ENCODE measurements at places on chromosomes 12 and 14. TPM values are rescaled to one million over a fixed set of nuclear protein-coding genes. Genes with fewer than 3 reads are reported as not detected.
A peak's percentile ranks its signal among the peaks of the same experiment; 100 is the strongest.

GRCh38 chr14:74924061-74924460 is 1.0 kb upstream of the RPS6KL1 start:
- no peak for DNase-seq
- no peak overlapping the region for H3K4me3 ChIP-seq
- peaks cover 3% of the 10 kb centered on the region for H3K4me1 ChIP-seq
- H3K36me3 ChIP-seq = no peaks in the 10 kb centered on the region

The SERPINA9 gene
- total RNA-seq = not detected

The MYH6 gene
- total RNA-seq = 0.10 TPM

- no peaks in the 10 kb centered on the region for H3K4me1 ChIP-seq
- no peaks in the 10 kb centered on the region for H3K36me3 ChIP-seq
- H3K27me3 ChIP-seq = no peaks in the 10 kb centered on the region
- no peak for DNase-seq
- no peak overlapping the region for H3K27ac ChIP-seq
Observed at GRCh38 chr12:41684997-41685396, 459.7 kb downstream of the GXYLT1 start.

DNA sequence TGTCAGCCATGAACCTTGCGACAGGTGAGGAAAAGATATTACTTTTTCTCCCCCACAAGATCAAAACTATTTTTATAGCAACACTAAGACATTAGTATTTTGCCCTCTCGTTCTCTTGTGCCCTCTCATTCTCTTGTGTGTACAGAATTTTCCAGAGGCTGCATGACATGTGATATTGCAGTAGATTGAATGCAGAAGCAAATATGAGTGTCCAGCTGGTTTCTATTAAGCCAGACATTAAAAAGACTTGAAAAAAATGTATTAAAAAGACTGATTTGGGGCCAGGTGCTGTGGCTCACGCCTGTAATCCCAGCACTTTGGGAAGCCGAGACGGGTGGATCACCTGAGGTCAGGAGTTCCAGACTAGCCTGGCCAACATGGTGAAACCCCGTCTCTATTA is 63.7 kb upstream of the ZFP36L1 start:
- DNase-seq = no peak
- H3K4me1 ChIP-seq = peaks cover 12% of the 10 kb centered on the region
- H3K27ac ChIP-seq = no peak overlapping the region
- no peak overlapping the region for H3K4me3 ChIP-seq

GRCh38 chr12:6827437-6827911 is 733 bp upstream of the P3H3 start:
- peaks cover 77% of the 10 kb centered on the region for H3K27me3 ChIP-seq
- peak; percentile 55 for DNase-seq
- peak overlapping the region; percentile 10 for H3K4me3 ChIP-seq
- no peaks in the 10 kb centered on the region for H3K36me3 ChIP-seq
- peaks cover 18% of the 10 kb centered on the region for H3K4me1 ChIP-seq
- H3K27ac ChIP-seq = no peak overlapping the region

The SYCP3 gene
- 0.30 TPM for total RNA-seq

The MGP gene
- not detected for total RNA-seq

- no peak overlapping the region for H3K4me3 ChIP-seq
- H3K4me1 ChIP-seq = no peaks in the 10 kb centered on the region
- H3K27ac ChIP-seq = no peak overlapping the region
- no peak for DNase-seq
Observed at GRCh38 chr14:74645244-74645643, 33.2 kb upstream of the LTBP2 start.

The CCDC38 gene
- total RNA-seq = not detected

The ACSM4 gene
- not detected for total RNA-seq

The CIROP gene
- total RNA-seq = not detected

- no peak overlapping the region for H3K27ac ChIP-seq
- no peaks in the 10 kb centered on the region for H3K36me3 ChIP-seq
- no peak for DNase-seq
Observed at GRCh38 chr12:124098887-124099286, 125.9 kb downstream of the ZNF664 start.

The JDP2 gene
- 2.9 TPM for total RNA-seq

GRCh38 chr12:58224536-58225105 is 283.3 kb downstream of the ATP23 start:
- no peaks in the 10 kb centered on the region for H3K4me1 ChIP-seq
- no peak for DNase-seq
- H3K36me3 ChIP-seq = no peaks in the 10 kb centered on the region
- H3K27ac ChIP-seq = no peak overlapping the region
- no peaks in the 10 kb centered on the region for H3K27me3 ChIP-seq
- no peak overlapping the region for H3K4me3 ChIP-seq

The MIP gene
- total RNA-seq = not detected

DNA sequence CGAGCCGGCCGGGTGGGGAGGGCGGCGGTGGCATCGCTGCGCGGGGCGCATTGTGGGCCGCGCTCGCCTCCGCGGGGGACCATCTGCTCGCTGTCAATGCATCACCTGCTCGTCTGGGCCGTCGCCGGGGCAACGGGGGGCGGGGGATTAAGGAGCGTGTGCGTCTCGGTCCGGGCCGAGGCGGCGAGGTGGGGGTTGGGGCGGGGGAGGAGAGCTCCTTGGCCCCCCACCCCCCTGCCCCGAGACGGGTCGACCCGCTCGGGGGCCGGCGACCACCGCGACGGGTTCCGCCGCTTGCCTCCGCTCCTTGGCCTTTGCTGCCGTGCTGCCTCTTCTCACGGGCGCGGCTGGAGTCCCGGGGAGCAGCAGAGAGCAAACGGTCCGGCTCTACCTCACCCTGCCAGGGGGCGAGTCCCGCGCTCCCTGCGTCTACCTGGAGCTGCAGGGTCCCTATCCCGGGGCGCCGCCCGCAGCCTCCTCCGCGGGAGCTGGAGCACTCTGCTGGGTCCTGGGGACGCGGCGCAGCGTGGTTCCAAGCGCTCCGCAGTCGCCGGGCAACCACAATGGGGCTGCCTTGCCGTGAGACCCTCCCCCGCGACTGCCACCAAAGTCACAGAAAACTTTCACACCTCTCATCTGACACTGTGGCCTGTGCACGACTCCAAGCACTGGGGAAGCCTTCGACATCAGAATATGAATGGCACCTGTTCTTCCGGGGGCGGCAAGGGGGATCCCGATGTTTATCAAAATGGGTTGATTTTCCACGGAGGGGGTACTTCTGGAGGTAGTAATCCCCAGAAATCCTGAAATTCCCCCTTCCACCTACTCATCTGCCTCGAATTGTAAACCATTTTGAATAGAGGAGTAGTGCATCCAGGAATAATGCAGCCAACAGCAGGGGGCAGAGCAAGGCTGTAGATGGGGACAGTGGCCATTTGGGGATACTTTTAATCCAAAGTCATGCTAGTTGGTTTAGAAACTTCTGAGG is at the start of gene C12orf42:
Gene C12orf42 (minus strand): TSS at position 500 of the 988 bp plus-strand sequence. CDS start 17,542 bp downstream, outside the sequence.
- peaks cover 40% of the 10 kb centered on the region for H3K27me3 ChIP-seq
- peaks cover 17% of the 10 kb centered on the region for H3K4me1 ChIP-seq
- no peak within 1 kb of the TSS for H3K27ac ChIP-seq
- no peaks in the 10 kb centered on the region for H3K36me3 ChIP-seq
- peak; percentile 35 for DNase-seq
- peak within 1 kb of the TSS; percentile 55 for H3K4me3 ChIP-seq

The NANOG gene
- total RNA-seq = not detected

- no peak overlapping the region for H3K4me3 ChIP-seq
- no peak overlapping the region for H3K27ac ChIP-seq
- no peaks in the 10 kb centered on the region for H3K27me3 ChIP-seq
- peaks cover 8% of the 10 kb centered on the region for H3K36me3 ChIP-seq
Observed at GRCh38 chr12:89194683-89195082, 157.6 kb downstream of the DUSP6 start.

- DNase-seq = no peak
- peaks cover 2% of the 10 kb centered on the region for H3K36me3 ChIP-seq
- no peak overlapping the region for H3K27ac ChIP-seq
- H3K27me3 ChIP-seq = no peaks in the 10 kb centered on the region
- no peaks in the 10 kb centered on the region for H3K4me1 ChIP-seq
Observed at GRCh38 chr12:103785243-103786031, 55.6 kb downstream of the NT5DC3 start.

The LDHB gene
- total RNA-seq = 955 TPM

The TRMT61A gene
- total RNA-seq = 4.5 TPM

DNA sequence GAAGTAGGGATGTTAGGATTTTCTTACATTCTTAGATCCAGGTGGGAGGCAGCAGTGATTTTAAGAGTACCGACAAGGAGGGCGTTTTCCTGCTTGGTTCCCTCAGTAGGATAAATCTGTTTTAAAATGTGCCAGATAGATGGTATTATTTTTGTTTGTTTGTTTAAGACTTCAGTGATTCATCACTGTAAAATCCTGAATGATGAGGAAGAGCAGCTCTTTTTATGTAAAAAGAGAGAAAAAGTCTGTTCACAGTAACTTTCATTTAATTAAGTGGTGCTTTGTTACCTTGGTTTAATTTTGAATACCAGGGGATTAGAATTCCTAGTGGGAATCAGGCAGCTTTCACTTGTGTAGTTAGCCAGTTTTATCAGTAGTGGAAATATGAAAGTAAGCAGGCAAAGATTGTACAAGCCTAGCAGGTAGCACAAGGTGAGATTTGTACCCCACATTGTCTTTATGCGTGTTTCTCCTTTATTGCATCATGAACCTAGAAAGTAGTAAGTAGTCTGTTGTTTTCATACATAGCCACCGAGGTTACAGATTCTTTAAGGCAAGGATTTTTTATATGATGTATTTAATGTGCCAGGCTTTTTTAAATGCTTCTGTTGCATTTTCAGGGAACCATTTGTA is 349.6 kb downstream of the CCDC91 start:
- H3K27me3 ChIP-seq = no peaks in the 10 kb centered on the region
- no peak overlapping the region for H3K4me3 ChIP-seq
- H3K27ac ChIP-seq = no peak overlapping the region
- peaks cover 22% of the 10 kb centered on the region for H3K4me1 ChIP-seq
- DNase-seq = no peak

The PDE3A gene
- total RNA-seq = not detected

The MTHFD1 gene
- 142 TPM for total RNA-seq

GRCh38 chr14:51929910-51930682 is 59.2 kb upstream of the RTRAF start:
- peaks cover 78% of the 10 kb centered on the region for H3K36me3 ChIP-seq
- no peaks in the 10 kb centered on the region for H3K27me3 ChIP-seq
- peaks cover 55% of the 10 kb centered on the region for H3K4me1 ChIP-seq
- H3K4me3 ChIP-seq = no peak overlapping the region
- peak overlapping the region; percentile 50 for H3K27ac ChIP-seq

The GPRC5D gene
- total RNA-seq = 1.6 TPM

The CLEC1B gene
- total RNA-seq = not detected

GRCh38 chr12:105912882-105913678 is 225.7 kb downstream of the NUAK1 start:
- H3K4me3 ChIP-seq = no peak overlapping the region
- H3K4me1 ChIP-seq = no peaks in the 10 kb centered on the region
- DNase-seq = no peak
- H3K27ac ChIP-seq = no peak overlapping the region
- H3K36me3 ChIP-seq = no peaks in the 10 kb centered on the region
- H3K27me3 ChIP-seq = no peaks in the 10 kb centered on the region

DNA sequence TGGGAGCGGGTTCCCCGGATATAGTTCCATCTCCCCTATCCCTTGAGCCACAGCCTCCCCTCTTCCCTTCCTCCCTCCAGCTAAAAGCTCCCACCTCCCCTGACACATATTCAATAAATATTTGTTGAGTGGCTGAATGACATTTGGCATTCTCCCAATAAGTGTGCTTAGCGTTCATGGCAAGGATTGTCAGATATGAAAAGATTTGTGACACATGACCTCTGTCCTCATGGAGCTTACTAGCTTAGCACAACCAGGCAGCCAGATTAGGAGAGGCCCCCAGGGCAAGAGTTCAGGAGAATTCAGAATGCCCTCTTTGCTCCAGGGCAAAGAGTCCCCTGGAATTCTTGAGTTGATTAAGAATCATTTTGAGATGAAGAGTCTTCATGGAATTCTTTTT is 22.5 kb upstream of the SLC6A12 start:
- no peak for DNase-seq
- H3K27ac ChIP-seq = no peak overlapping the region

The BCAT1 gene
- 22.8 TPM for total RNA-seq

DNA sequence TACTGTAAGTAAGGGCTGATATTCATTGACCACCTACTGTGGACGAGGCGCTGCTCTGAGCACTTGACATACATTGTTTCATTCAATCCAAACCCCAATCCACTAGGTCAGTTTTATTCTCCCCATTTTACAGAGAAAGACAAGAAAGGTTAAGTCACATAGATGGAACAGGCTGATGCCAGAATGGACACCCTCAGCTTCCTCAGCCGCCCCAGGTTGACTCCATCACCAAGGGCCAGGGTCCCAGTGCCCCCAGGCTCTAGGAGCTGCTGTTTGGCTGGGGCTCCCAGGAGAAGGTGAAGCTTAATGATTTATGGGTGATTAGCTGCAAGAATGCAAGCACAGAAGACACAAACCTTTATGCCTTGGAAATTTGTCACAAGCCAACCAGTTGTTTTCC is 671 bp upstream of the AQP2 start:
- H3K27me3 ChIP-seq = peaks cover 23% of the 10 kb centered on the region
- H3K27ac ChIP-seq = no peak overlapping the region
- no peak for DNase-seq
- no peaks in the 10 kb centered on the region for H3K36me3 ChIP-seq
- no peak overlapping the region for H3K4me3 ChIP-seq

The GMPR2 gene
- total RNA-seq = 78.1 TPM

- H3K4me1 ChIP-seq = peaks cover 21% of the 10 kb centered on the region
- H3K4me3 ChIP-seq = peak overlapping the region; percentile 17
- peak overlapping the region; percentile 44 for H3K27ac ChIP-seq
- peaks cover 84% of the 10 kb centered on the region for H3K27me3 ChIP-seq
- H3K36me3 ChIP-seq = peaks cover 14% of the 10 kb centered on the region
Observed at GRCh38 chr14:36663404-36664321, 2.0 kb downstream of the PAX9 start.

- no peaks in the 10 kb centered on the region for H3K36me3 ChIP-seq
- DNase-seq = no peak
- no peaks in the 10 kb centered on the region for H3K4me1 ChIP-seq
- no peak overlapping the region for H3K4me3 ChIP-seq
- H3K27ac ChIP-seq = no peak overlapping the region
Observed at GRCh38 chr12:62971769-62972525, 37.0 kb upstream of the PPM1H start.

The FOXA1 gene
- not detected for total RNA-seq

DNA sequence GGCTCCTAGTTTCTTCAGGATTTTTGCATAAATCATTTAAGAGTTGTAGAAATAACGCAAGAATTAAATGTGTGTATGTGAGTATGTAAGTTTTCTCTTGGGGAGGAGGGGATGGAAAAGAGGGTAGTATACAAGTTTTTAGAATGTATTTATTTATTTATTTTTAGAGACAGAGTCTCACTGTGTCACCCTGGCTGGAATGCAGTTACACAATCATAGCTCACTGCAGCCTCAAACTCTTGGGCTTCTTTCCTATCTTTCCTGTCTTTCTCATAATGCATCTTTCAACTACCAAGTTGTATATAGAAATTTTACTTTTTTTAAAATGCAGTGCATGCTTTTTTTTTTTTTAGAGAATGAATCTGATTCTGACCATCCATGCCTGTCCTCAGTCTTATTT is 269.0 kb upstream of the GARIN2 start:
- no peak overlapping the region for H3K27ac ChIP-seq
- no peaks in the 10 kb centered on the region for H3K27me3 ChIP-seq
- no peak overlapping the region for H3K4me3 ChIP-seq
- H3K4me1 ChIP-seq = no peaks in the 10 kb centered on the region
